ENCODE measurements at places on chromosomes 16 and 17.

DNA sequence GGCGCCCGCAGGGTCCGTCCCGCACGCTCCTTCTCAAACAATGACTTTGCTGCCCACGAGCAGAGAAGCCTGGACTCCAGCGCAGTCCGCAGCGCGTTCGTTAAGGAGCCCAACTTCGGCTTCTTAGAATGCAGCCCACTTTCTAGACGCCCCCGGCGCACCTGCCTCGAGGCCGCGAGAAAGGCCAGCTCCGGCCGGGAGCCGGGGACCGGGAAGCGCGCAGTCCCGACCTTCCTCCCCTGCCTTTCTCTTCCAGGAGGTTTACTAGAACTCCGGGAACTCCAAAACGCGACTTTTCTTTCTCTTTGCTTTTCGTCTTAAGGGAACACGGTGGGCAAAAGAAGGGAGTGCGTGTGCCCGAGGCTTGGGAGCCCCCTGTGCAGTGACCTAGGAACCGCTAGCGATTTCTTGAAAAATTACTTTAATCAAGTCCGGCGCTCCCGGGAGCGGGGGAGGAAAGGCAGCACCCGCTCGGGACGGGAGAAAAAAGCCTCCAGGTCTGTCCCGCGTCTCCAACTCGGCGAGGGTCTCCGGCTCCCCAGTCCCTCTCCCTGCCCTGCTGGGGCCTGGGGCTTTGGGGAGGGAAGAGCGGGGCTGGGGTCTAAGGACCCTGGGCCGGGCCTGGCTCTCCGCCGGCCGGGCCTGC, 2.6 kb downstream of the HNF1B start:
- no peak for DNase-seq

- DNase-seq = no peak
These were observed 71.5 kb downstream of the RAP1GAP2 start for GRCh38 chr17:2867441-2868424.

DNA sequence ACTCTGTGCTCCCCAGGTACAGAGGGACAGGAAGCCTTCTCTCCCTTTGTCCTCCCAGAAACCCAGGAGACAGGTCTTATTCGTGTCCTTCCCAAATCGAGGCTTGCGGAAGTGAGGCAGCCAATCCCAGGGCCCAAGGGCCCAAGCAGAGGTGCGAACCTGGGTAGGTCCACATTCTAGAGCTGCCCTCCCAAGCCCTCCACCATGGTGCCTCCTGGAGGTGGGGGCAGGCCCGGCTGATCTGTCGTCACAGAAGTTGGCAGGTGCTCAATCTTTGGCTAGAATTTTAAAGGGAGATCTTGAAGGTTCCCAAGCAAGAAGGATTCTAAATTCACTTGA, 21.5 kb downstream of the MRC2 start:
- DNase-seq = no peak

DNA sequence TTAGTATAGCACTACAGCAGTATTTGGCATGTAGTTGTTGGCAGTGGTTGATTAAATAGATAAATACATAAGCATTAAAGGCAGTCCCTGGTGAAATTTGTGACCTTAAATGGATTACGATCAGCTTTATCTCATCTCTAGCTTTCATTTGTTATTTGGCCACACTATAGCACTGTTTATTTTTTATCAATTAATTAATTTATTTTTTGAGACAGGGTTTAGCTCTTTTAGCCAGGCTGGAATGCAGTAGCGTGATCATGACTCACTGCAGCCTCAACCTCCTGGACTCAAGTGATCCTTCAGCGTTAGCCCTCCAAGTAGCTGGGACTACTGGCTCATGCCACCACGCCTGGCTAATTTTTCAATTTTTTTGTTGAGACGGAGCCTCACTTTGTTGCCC, 18.7 kb upstream of the ARHGAP17 start:
- no peak for DNase-seq

GRCh38 chr17:61734466-61734865, 128.9 kb downstream of the BRIP1 start:
- no peak for DNase-seq

- DNase-seq = no peak
These were observed 69.1 kb upstream of the GSE1 start for GRCh38 chr16:85544016-85544415.

DNA sequence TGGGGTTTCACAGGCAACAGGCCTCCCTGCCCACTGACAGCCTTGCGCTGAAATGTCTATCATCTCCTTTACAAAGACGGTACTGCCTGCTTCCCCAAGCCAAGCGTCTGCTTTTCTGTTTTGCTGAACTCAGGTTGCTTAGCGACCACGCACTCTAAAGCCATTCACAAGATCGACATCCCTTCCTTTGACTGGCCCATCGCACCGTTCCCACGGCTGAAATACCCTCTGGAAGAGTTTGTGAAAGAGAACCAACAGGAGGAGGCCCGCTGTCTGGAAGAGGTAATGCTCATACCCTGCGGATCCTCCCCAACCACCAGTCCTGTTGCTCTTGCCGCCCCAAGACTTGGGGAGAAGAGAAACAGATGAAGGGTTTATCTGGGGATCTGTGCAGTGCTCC, 28.7 kb downstream of the TMEM186 start:
- DNase-seq = no peak

- DNase-seq = no peak
These were observed 39.5 kb downstream of the CYB5B start for GRCh38 chr16:69463876-69464275.

- no peak for DNase-seq
These were observed 11.9 kb upstream of the AURKB start for GRCh38 chr17:8222380-8222629.

DNA sequence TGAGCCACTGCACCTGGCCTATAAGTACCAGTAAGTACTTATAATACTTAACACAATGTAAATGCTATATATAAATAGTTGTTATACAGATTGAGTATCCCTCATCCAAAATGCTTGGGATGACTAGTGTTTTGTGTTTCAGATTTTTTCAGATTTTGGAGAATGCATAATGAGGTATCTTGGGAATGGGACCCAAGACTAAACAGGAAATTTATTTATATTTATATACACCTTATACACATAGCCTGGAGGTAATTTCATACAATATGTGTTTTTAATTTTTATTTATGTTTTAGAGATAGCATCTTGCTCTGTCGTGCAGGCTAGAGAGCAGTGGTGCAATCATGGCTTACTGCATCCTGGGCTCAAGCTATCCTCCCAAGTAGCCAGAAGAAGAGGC, 9.8 kb upstream of the GCSH start:
- no peak for DNase-seq

- DNase-seq = no peak
These were observed 219.7 kb upstream of the RPL38 start for GRCh38 chr17:73983621-73984400.

DNA sequence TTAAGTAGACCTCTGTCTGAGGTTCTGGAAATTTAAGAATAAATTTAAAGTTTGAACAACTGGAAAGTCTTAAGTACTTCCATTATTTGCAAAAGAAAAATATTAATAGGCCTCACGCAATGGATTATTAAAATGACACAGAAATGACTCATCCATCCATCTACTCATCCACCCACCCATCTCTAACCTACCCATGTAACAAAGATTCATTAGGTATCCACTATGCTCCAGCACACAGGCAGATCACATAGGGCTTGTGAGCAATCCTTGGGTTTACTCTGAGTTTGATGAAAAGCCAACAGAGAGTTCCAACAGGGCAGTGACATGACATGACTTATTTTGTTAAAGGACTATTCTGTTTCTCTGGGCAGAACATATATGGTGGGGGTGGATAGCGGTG, 93.3 kb downstream of the HELZ start:
- DNase-seq = peak; percentile 34

- DNase-seq = peak; percentile 53
These were observed 4.2 kb upstream of the SREBF1 start for GRCh38 chr17:17840751-17841591.

DNA sequence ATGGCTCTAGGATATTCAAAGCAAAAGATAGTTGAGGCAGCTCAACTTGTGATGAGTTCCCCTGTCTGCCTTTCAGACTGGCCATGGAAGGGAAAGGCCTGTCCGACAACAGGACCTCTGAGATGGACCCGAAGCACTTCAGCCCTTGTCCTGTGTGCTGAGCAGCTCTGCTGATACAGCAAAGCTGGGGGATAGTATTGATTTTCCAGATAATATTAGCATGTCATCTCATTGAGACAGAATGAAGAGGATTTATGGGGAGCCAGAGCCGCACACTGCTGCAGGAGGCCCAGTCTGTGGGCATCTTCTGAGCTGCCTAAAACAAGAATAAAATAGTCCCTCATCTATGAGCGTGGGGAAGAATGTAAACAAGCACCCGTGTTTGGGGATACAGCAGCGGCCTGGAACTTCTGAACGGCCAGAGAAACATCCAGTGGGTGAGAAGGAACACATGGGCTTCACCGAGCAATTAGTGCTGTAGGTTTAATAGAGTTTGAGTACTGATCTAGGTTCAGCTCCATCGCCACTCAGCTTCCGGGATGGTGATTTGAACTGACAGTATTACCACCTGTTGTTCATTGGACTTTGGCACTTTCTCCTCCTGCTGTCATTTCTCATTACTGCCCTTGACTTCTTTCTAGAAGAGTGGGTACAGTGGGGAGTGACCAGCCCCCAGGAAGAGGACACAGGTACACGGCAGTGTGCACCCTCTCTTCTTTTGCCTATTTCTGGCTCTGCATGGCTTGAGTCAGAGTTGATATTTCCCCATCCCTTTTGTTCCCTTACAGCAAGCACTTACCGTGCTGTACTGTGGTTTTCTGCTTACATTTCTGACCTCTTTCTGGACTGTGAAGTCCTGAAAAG, 96.5 kb upstream of the TBX2 start:
- no peak for DNase-seq

GRCh38 chr17:79401704-79402674, 208.9 kb downstream of the RBFOX3 start:
- DNase-seq = no peak

DNA sequence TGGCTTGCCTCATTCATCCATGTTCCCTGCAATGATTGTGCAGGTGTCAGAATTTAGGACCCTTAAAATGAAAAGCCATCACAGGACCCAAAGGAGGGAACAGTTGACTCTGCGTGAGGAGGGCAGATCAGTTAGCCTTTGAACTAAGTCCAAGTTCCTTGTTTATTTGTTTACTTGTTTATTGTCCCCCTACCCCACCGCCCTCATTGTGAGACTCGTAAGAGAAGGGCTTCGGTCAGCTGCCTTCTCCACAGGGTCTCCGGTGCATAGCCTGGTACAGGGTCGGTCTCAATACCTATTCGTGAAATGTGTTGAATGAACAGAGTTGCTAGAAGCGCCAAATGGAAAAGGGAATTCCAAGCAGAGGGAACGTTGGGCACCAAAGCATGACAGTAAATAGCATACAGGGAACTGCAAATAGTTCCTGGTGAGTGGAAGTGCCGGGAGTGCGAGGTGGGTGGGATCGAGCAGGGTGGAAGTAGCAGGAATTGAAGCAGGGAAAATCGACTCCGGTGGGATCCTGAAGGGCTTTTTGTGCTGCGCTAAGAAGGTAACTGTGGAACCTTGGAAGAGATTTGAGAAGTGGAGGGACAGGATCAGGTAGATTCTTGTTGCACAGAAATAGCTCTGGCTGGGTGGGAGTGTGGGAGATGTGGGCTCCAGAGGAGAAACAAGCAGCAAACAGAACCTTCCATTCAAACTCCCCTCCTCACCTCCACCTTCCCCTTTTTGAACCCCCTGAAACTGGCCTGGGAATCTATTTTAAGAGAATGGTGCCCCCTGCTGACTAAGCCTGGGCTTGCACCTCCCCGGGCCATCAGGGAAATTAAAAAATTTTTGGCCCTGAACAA, 12.7 kb downstream of the SLC35B1 start:
- DNase-seq = no peak

- no peak for DNase-seq
These were observed 8.5 kb downstream of the HS3ST6 start for GRCh38 chr16:1909561-1910231.

DNA sequence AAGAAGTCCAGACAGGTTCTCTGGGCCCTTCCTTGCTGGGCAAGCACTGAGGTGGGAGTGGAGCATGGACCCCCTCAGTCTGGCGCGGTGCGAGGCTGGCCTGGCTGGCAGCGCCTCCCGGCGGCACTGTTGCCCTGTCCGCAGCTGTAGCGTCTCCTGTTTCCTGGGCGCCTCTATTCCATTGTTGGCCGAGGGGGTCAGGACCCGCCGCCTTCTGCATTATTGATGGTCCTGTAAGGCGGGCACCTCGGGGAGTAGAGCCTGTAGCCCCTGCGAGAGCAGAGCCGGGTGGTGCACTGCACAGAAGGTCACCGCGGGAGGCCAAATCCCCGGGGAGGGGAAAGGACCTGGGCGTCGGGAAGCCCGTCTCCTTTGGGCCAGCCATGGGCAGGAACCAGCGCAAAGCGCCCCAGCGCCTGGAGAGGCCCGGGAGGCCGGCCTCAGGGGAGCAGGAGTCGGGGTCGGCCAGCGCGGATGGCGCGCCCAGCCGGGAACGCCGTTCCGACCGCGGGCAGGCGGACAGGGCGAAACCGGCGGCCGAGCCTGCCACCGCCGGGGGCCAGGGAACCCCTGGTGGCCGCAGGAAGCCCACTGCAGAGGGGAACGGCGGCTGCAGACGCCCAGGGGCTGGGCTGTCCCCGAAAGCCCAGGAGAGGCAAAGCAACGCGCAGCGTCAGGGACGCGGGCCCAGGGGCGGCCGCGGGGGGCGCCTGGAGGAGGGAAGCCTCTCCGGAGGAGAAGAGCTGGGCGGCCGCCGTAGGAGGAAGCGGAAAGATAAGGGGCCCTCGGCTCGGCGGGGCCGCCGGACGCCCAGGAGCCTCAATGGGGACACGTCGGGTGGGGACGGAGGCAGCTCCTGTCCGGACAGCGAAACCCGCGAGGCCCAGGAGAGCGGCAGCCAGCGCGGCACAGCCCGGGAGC, at the start of gene MYO15B:
Gene MYO15B (plus strand): TSS at position 126 of the 921 bp plus-strand sequence. CDS start 258 bp downstream, at position 384.
- no peak for DNase-seq

GRCh38 chr16:84369105-84369504, 767 bp downstream of the ATP2C2 start:
- DNase-seq = no peak

DNA sequence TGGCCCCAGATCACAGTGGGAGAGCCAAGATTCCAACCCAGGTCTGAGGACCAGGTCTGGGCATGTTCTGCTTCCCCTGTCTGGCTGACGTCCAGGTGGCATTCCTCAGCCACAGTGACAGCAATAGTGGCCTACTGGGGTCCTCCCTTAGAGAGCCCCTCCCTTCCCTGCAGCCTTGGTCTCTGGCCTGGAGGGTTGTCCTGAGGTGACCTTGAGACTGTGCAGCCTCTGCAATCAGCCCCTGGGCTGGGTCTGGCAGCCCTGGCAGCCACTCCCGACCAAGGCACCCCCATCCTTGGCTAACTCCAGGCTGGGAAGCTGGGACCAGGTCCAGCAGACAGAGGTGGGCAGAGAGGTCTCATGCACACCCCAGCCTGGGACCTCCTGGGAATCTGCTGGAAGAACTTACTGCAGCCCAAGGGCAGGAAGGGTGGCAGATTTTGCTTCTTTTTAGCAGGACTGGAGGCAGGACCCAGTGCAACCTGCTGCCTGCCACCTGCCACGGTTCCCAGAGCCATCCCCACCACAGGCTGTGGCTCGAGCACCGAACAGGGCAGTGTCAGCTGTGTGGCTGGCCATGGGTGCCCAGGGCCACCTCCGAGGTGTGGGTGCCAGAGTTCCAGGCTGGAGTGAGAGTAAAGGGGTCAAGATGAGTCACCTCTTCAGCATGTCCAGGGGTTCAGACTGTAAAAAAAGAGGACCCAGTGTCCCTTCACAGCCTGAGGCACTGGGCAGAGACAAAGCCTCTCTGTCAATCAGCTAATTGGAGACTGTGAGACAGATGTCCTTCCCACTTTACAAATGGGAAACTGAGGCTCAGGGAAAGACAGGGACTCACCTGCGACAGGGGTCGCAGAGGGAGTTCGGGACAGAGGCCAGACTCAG, 12.6 kb downstream of the GRB7 start:
- DNase-seq = no peak

GRCh38 chr17:82674656-82675475, 23.6 kb downstream of the RAB40B start:
- DNase-seq = no peak

- DNase-seq = no peak
These were observed 13.8 kb upstream of the CTCF start for GRCh38 chr16:67548265-67549126.

Measured in epithelial cell of prostate (primary cell).